ENCODE measurements at places on chromosomes 11 and 22.

GRCh38 chr22:44898236-44898635 lies 111.6 kb downstream of the PHF21B start:
- DNase-seq = no peak

- no peak for DNase-seq
These were observed 47.8 kb upstream of the OR5P2 start for GRCh38 chr11:7844521-7844920.

DNA sequence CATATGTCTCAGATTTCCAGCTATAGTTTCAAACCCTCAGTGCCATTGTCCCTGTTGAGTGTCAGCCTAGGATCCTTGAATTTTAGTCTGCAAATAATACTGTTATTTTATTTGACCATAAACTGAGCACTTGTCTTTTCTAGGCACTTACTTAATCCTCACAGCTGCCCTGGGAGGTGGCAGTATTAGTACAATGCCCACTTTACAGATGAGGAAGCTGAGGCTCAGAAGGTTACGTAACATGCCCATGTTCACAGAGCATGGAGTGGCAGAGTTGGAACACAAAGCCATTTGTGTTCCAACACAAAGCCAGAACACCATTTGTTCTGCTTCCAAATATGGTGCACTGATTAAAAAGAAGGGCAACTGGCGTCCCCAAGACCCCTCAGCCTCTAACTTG lies 38.2 kb upstream of the ALX4 start:
- DNase-seq = no peak

DNA sequence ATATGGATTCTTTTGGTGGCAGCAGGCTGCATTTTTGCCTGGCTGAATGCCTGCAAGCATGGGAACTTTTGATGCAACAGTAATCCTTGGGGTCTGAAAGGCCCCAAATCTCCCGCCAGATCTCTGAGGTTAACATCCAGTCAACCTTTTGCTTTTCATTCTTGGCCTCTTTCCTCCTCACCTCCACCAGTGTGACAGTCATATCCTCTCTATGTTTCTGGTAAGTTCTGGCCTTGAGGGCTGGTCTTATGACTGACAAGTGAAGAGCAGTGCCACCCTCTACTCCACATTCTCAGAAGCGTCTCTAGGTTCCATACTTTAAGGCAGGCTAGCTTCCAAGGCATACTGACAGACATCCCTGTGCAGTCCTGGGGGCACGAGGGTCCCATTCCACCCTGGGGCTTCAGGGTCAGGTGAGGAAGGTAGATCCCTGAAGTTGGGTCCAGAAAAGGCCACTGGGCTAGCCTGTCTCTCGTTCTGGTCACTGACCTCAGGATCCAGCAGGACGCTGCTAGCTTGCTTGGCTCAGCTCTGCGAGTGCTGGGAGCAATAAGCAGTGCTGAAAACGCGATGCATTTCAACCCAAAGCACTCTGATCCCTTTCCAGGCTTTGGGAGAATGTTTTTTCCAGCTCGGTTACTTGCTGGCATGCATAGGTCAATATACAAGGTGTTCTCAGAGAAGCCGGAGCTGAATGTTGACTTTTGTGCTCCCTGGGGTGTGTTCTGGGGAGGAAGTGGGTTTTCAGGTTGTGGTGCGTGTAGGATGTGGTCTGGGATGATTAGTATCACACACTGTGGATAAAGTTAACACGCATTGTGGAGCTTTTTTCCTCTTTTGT lies 75.2 kb downstream of the PTPRJ start:
- DNase-seq = no peak

DNA sequence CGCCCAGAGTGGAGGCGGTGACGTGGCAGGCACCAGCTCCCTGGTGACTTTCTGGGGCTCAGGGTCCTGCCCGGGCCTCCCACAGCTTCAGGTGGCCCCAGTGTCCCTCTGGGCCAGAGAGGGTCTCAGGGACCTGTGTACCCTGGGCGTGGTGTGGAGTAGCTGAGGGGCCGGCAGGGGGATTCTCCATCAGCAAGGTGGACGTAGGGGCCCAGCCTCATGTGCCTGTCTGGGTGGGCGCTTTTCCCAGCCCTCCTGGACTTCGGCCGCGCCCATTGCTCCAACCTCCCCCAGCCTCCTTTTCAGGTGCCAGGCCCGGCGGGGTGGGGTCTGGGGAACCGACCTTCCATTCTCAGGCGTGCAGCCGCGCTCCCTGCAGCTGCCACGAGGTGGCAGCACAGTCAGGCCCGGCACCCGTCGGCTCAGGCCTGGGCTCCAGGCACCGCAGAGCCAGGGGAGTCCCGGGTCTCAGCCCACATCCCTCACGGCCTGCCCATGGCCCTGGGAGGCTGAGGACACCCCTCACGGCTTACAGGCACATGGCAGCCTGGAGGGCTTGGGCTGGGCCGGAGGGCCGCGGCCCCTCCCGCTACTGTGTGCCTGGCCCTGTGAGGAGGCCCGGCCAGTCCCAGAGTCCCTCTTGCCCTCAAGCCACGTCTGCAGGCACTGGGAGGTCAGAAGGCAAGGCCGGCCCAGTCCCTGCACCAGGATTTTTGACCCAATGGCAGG lies 19.9 kb upstream of the MUC5B start:
- DNase-seq = peak; percentile 16

DNA sequence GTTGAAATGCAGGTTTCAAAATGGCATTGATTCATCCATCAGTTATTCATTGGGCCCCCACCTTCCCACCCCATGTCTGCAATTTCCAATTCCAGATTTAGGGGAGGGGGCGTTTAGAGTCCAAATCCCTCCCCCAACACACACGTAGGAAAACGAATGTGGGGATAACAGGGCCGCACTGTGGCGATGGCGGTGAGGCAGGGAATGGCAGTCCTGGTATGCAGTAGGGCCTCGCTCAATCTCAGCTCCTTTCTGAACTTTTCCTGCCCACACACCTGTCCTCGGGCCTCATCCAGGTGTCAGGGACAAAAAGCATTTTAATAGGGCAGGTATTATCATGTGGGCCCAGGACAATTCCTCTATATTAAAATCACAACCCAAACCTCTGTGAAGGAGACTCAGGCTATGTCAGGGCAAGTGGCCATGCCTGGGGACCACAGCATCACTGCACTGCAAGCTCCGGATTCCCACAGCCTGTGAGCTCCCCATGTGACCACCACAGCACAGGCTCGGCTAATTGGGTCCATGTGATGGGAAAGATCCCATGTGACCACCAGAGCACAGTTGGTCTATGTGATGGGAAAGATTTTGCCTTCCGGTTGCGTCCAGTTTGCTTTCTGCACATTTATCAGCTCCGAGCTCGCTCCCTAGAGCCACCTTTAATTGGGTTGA lies 44.5 kb downstream of the RTL6 start:
- no peak for DNase-seq

GRCh38 chr22:32828150-32828549 lies 26.6 kb downstream of the TIMP3 start:
- DNase-seq = no peak

GRCh38 chr11:119722281-119722794 lies 6.7 kb downstream of the NECTIN1 start:
- no peak for DNase-seq

DNA sequence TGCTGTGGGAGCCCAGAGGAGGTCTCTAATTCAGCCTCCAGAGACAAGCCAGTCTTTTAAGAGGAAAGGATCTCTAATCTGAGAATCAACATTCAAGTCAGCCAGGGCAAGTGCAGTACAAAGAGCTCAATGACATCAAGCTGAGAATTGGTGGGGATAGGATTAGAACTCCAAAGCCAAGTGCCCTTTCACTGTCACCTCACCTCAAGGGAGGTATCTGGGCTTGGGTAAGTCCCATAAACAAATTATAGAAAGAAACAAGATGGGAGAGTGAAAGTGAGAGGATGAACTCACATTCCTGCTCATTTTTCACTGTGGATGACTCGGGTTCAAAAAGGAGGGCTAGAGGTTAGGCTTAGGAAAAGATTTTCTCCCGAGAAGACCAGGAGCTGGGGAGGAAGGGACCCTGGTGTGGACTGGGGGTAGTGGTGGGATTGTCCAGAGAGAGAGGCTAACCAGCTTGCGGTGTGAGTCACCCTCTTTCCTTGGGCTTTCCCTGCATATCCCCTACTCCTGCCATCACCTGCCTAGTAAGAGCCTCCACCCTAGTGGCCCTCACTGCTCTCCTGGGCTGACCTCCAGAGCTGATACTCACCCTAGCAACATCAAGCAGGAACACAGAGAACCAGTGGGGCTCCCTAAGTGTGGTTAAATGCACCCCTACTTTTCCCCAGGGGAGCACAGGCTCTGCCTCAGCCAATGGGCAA lies 70.4 kb downstream of the RRM1 start:
- DNase-seq = no peak

GRCh38 chr11:116513894-116514293 lies 258.9 kb downstream of the BUD13 start:
- DNase-seq = no peak

DNA sequence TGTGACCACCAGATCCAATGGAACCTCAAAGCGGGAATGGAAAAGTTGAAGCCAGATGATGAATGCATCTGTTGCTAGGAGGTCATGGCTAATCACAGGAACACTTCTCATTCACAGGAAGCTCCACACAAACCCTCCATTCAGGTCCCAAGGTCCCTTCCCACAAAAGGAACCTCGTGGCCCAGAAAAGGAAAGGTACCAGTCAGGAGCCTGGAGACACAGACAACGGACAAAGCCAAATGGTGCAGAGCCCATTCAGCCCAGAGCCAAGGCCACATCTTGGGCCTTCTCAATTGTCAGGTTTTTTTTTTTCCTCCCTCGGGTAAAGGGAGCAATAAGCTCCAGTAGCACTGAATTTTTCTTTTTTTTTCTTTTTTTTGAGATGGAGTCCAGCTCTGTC lies 87.0 kb downstream of the FAM168A start:
- DNase-seq = no peak
